NCI-H2171 (cell line): ENCODE measurements at places on chromosomes 3 and 15.

GRCh38 chr3:169772305-169772896 is 795 bp upstream of the MYNN start:
- peak; percentile 90 for DNase-seq

DNA sequence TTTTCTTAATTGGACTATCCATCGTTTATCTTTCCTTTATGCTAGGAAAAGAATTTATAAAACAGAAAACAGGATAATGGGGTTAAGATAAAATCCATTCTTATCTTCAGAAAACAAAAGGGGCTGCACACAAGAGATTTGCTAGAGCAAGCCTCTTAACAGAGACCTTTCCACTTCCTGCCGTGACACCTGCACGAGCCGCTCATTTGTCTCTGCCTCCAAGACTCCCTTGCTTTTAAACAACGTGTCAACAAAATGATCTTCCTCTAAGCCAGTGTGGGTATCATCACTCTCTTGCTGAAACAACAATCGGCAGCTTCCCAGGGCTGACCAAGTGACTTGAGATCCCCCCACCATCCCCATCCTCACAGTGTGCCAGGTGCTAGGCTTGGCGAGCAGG is 33.1 kb downstream of the GABRB3 start:
- no peak for DNase-seq

DNA sequence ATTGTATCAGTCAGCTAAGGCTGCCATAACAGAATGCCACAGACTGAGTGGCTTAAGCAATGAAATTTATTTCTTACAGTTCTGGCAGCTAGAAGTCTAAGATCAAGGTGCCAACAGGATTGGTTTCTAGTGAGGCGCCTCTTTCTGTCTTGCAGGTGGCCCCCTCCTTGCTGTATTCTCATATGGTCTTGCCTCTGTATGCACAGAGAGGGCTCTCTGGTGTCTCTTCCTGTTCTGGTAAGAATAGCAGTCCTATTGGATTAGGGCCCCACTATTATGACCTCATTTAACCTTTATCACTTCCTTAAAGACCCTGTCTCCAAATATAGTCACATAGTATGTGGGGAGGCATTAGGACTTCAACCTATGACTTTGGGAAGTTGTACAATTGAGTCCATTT is 253.9 kb downstream of the EDEM1 start:
- DNase-seq, result no peak

DNA sequence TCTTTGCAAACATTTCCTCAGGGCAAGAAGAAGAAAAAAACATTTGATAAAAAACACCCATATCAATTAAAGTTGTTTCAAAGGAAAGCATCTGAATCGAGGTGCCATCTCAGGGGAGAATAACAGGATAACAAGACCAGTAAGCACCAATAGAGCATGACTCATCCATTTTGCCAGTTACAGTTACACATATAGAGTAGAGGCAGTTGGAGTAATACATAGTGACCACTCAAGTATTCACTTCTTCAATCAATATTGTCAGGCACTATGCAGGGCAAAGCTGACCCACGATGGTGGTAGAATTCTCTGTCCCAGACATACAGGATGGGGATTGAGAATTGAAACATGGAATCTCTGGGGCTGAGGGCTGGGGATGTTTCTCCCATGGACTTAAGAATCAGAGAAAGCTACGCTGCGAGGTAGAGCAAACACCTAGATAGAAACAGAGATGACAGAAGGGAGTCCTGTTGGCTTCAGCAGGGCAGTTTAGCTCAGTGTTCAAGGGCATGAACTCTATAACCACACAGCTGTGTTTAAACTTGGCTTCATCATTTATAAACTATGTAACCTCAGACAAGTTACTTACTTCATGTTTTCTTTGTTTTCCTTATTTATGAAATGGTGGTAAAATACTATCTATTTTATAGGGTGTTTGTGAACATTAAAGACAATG is 186.4 kb upstream of the NANOGP8 start:
- no peak for DNase-seq

- DNase-seq, result no peak
Observed at GRCh38 chr15:32649342-32649741, 7.8 kb downstream of the SCG5 start.
